ENCODE measurements at places on chromosomes 11 and 22.

DNA sequence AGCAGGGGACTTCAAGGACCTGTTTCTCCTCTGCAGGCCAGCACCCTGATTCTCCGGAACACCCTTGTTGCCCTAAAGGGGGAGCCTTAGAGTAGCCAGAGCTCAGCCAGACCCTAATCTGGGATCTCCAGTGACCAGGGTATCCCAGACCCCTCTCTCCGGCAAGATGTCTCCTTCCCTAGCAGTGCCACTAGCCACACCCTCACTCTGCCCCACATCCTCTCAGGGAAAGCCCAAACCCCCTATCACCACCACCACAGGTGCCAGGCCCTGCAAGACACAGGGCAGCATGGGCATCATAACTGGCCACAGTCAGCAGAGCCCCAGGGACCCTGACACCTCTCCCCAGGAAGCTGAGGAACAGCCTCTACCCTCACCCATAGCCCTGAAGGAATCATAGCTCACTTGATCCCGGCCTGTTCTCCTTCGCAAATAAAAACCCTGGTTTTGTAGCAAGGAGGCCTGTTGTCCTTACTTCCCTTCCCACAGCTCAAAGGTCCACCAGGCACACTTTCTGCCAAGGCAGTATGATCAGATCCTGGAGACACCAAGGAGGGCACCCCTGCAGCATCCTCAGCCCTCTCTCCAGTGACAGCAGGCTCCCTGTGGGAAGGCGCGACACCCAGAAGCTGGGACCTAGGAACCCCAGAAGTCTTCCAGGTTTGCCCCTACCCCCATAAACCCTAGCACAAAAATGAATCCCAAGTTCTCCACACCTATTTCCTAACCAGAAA lies 4.6 kb downstream of the CFL1 start:
- DNase-seq = no peak

DNA sequence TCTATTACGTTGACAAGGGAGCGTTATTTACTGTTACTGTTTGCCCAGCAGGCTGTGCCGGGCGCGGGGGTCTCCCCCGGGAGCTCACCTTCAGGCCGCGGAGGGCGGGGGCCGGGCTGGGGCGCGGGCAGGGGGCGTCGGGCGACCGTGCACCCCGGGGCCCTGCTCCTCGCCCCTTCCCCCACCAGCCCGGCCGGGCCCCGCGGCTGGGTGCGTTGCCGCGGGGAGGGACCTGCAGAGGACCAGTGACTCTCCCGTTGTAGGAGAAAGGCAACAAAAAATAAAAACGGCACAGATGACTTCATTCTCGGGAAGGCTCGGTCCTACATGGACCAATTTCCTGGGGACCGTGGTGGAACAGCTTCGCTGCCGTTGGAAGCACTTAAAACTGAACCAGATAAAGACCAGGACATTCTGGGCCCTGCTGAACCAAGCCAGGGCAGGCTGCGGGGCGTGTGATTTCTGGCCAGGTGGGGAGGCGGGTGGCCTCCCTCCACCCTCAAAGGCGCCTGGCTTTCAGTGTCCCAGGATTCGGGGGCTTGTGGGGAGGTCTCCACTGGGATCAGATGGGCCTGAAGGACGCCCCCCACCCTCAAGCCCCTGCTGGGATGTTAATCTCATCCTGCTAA lies 57.4 kb downstream of the IGLL1 start:
- no peak for DNase-seq

DNA sequence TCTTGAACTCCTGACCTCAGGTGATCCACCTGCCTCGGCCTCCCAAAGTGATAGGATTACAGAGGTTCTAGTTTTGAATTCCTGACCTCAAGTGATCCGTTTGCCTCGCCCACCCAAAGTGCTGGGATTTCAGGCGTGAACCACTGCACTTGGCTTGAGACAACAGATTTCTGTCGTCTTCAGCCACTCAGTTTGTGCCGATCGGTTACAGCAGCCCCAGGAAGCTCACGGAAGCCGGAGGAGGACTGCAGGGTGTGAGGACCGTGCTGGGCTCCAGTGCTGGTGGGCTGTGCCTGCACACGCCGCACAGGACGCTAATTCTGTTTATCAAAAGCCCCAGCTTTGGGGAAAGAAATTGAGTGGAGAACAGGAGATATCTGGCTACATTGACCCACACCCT lies 82.0 kb downstream of the CELSR1 start:
- DNase-seq = no peak

- DNase-seq = no peak
Measured at GRCh38 chr22:35124691-35125219, 58.8 kb downstream of the ISX start.

DNA sequence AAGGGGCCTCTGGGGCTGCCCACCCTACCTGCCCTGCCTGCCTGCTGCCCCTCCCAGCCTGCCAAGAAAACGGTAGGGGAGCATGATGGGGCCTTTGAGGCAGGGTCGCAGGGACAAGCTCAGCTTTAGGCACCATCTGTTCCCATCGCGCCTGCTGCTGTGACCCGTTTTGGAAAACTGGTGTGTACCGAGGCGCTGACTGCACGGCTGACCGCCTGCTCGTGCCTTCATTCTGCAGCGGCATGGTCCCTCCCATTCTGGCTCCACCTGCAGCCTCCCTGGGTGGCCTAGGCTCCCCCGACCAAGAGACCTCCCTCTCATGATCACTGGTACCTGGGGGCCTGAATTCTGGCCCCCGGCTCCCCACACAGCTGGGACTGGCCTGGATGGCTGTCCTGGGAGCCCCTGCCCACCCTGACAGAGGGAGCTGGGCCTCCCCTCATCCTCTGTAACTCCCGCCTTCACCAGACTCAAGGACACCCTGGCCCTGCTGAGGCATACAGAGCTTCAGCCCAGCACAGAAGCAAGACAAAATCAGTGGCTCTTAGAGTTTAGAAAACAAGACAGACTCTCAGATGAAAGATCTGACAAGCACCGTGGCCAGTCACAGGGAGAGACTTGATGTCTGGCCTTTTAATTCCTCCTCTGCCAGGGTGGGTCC lies 6.5 kb upstream of the MYRF start:
- no peak for DNase-seq

DNA sequence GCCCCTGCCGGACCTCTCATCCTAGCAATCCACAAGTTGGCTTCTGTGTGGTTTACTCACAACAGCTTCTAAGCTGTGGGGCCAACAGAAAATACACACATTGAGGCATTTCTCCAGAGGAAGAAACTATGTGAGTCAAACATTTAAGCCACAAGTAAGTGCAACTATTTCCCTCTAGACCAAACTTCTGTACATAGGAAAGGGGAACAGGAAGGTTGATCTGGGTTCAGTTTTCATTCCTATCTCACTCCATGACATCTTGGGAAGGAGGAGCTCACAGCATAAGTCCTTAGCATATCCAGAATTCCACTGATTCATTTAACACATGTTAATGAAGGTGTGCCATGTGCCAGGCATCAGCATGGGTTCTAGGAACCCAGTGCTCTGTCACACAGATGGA lies 72.8 kb upstream of the PICALM start:
- DNase-seq = no peak
